EL (cell line): ENCODE measurements at places on chromosomes 7 and 10.
A peak's percentile ranks its signal among the peaks of the same experiment; 100 is the strongest.

DNA sequence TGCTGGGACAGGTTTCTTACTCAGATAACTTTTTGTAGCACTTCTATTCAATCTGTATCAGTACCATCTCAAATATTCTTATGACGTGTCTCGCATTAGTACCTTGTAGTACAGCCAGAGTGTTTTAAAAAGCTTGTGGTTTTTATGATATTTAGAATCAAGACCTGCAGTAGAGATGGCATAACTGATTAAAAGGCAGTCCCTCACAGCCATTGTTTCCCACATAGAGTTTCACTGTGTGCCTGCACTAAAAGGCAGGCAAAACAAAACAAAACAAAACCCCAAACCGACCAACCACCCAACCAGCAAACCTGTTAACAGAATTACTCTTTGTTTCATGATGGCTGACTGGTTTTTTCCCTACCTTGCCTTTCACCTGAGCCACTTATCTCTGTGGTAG lies 221.3 kb upstream of the DGKB start:
- no peak for DNase-seq

DNA sequence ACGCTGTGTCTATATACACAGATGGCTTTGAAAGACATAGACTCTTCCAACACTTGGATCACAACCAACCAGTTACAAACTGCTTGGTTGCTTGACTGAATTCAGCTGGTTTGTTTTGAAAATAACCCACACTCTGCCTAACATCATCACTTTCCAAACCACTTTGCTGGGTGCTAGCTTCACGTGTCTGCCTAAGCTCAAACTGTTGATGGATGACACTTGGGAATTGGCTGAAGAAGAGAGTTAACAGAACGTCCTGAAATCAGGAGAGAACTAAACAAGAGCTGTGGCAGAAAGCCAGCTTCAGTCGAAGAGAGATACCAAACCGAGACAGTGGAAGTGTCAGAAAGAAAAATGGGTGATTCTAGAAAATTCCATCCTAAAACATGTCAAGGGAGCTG lies 420.8 kb upstream of the AUTS2 start:
- DNase-seq, result no peak

- DNase-seq, result peak; percentile 31
These were observed 221.0 kb downstream of the TWIST1 start for GRCh38 chr7:18896343-18896975.

- DNase-seq, result no peak
These were observed 143.3 kb upstream of the KAT6B start for GRCh38 chr10:74683067-74683466.

DNA sequence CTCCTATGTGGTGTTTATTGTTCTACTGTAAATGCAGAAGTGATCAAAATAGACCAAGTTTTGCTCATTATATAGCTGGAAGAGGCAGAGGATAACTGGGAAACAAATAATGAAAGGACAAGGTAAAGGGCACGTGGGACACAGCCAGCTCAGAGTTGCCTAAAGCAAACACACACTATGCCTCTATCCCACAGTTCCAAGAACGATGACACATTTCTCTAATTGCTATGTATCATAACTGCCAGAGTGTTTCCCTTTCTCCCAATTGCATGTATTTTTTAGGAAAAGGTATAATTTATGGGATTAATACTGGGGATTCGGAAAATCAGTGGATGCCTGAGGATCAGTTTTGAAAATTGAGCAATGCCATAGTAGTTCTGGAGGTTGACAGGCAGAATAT lies 49.0 kb downstream of the CCDC71L start:
- peak; percentile 28 for DNase-seq

DNA sequence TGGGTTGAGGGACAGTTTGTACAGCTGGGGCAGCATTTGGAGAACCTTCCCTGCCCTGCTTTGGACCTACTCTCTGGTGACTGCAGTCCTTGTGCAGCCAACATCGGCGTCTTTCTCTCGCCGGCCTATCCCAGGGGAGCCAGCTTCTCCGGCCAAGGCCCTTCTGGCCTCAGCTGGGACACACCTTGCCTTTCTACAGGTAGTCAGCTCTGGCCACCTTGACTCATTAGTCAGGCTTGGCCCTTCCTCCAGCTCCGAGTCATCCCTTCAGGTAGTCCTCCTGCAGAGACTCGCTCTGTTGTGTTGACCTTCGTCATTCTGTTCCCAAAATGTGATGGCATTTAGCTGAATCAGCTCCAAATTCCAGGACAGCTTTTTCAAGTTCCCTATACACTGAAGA lies 145.0 kb upstream of the CHST15 start:
- DNase-seq, result no peak

GRCh38 chr7:25256333-25256819 lies 28.1 kb upstream of the NPVF start:
- DNase-seq, result no peak

DNA sequence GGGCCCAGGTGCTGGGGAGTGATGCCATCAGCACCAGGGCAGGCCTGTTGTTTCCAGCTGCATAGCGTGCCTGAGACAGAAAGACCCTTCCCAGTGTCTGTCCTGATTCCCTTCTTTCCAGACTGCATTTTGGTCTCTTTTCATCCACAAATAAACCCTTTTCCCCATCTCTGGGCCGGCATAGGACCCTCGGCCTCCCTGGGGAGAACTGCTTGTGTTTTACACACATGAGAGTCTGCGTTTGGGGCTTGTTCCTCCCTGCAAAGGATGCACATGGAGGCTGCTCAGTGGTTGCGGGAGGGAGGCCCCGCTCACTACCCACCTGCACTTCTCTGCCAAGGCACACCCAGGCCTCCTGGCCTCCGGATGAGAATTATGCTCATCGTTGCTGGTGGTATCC lies 5.8 kb upstream of the MMP21 start:
- no peak for DNase-seq

DNA sequence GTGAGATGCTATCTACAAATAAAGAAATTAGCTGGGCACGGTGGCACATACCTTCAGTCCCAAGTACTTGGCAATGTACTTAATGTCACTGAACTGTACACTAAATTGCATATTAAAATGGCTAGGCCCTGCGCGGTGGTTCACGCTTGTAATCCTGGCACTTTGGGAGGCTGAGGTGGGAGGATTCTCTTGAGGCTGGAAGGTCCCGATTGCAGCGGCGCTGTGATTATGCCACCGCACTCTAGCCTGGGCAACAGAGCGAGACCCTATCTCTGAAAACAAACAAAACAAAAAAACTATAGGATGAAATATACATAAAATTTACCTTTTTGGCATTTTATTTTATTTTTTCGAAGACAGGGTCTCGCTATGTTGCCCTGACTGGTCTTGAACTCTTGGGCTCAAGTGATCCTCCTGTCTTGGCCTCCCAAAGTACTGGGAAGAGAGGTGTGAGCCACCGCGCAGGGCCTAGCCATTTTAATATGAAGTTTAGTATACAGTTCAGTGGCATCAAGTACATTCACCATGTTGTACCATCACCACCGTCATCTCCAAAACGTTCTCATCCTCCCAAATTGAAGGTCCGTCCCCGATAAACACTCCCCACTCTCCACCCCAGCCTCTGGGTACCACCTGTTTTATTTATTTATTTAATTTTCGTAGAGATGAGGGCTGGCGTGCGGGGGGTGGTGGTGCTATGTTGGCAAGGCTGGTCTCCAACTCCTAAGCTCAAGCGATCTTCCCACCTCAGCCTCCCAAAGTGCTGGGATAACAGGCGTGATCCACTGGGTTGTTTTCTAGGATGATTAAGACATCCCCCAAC lies 1.3 kb upstream of the EIF3B start:
- no peak for DNase-seq

- no peak for DNase-seq
These were observed 68.0 kb upstream of the INSIG1 start for GRCh38 chr7:155229548-155230168.

DNA sequence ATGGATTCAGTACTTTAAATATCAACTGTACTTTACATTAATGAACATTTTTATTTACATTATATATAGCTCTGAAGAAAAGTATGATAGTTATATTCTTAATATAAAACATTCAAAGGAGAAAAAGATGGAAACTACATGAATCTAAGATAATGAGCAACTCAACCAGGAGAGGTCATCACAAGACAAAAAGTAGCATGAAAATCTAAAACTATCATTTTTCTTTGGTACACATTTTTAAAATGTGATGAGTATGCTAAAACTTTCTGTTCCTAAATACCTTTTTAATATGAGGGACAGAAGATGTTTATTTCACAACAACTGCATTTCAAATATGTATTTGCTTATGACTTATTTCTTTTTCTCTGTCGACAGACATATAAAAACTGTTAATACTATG lies 2.4 kb downstream of the CNTNAP2 start:
- no peak for DNase-seq

DNA sequence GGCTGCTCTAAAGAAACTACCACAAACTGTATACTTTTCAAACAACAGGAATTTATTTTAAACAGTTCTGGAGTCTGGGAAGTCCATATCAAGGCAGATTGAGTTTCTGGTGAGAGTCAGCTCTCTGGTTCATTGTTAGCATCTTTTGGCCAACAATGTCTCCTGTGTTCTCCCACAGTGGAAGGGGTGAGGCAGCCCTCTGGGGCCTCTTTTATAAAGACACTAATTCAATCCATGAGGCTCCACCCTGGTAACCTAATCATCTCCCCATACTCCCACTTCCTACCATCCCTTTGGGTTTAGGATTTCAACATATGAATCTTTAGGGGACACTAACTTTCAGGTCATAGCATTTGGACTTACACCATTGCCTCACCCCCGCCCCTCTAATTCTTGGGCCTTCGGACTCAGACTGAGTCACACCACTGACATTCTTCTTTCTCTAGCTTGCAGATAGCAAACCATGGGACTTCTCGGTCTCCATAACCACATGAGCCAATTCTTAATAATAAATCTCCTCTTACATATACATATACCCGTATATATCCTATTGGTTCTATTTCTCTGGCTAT lies 64.3 kb upstream of the ANTXRL start:
- peak; percentile 15 for DNase-seq

- peak; percentile 57 for DNase-seq
These were observed at the start of gene CFAP46 for GRCh38 chr10:132942101-132943057. Gene CFAP46 (minus strand): TSS chr10:132942570. CDS start chr10:132942484, 86 bp downstream.

DNA sequence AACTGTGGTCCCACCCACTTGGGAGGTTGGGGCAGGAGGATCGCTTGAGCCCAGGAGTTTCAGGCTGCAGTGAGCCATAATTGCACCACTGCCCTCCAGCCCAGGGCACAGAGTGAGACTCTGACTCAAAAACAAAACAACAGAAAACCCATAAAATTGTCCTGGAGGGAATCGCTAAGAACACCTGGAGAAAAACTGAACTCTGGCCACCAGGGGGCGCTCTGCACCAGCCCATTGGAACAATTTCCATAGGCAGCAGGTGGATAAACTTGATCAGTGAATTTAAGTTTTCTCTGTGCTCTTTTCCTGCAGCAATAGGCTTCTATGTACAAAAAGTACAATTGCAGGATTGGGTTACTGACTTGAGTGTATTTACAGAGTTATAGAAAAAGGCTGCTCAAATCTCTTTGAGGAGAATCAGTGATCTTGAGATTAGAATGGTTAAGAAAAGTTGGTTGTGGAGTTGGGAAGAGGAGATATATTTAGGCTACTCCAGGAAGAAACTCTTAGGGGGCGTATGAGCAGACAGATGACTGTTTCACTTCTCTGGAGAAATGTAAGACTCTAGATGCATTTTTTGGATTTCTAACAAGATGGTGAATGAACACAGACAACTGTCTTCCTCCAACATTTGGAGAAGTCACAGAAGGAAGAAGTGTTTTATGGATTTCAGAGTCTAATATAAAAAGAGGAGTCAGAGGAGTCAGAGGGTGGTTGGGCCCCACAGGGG lies 274.9 kb upstream of the GALNT17 start:
- peak; percentile 24 for DNase-seq

- DNase-seq, result no peak
These were observed 215.4 kb downstream of the CCDC7 start for GRCh38 chr10:32661346-32661745.
